NCI-H1436 treated with DMSO at 0.1 percent for 48 hours (cell line): ENCODE measurements at places on chromosomes 6 and 20.

DNA sequence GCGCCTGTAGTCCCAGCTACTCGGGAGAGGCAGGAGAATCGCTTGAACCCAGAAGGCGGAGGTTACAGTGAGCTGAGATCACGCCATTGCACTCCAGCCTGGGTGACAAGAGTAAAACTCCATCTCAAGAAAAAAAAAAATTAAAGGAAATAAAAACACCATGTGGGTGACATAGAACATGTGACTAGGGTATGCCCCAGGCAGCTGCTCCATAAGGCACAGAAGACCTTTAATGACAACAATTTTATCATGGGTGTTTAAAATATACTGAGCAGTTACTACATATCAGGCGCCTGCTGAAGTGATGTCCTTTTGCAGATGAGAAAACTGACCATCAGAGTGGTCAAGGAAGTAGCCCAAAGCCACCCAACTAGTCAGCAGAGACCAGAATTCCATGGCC is 8.0 kb downstream of the PEDS1 start:
- no peak for DNase-seq

DNA sequence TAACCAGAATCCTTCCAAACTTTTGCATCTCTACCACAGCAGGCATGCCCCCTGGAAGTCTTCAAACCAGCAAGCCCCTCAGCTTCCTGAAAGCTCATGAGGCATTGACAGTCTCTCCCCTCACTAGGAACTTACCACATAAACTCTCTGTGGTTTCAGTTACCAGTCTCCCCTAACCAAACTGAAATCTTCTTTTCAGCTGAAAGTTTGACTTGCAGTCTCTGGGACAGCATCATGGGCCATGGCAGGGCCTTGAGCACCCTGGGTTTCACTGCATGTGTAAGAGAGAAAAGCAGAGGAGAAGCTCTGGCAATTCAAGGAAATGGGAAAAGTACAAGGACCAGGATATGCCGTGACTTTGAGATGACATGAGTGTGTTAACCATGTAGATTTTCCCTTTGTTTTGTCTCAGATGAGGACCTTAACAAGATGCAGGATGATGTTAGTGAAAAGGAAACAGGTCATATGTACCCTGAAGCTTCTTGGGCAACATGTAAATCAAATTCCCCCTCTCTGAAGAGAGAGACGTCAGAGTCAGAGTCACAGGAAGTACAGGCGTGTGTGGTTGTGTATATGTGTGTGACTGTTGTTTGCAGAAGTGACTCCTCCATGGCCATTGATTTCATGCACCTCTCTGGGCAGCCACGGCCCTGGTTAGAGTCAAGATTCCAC is 106.3 kb downstream of the TNFRSF21 start:
- no peak for DNase-seq

GRCh38 chr6:5093231-5094015 is 8.3 kb downstream of the PPP1R3G start:
- DNase-seq, result no peak

DNA sequence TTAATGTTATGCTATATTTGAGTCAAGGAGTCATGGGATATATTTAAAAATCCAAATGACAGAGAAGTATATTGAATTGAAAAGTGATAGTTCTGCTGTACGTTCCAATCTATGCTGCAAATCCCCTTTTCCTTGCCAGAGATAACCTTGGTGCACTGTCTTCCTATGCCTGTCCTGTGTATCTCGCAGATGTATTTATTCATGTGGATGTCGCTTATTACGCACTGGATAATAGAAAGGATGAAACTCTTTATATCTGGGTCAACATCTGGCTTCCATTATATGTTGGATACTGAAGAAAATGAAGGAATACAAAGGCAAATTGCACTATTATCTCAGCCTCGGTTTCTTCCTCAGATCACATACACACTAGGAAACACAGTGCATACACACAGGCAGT is 331.3 kb downstream of the BCKDHB start:
- DNase-seq, result no peak

- DNase-seq, result no peak
These were observed 20.2 kb downstream of the MCUR1 start for GRCh38 chr6:13794184-13794583.

GRCh38 chr20:37989601-37990295 is 43.5 kb downstream of the TTI1 start:
- no peak for DNase-seq

- no peak for DNase-seq
These were observed 31.5 kb upstream of the ADTRP start for GRCh38 chr6:11810039-11810541.

GRCh38 chr6:36533321-36533720 is 14.0 kb downstream of the STK38 start:
- no peak for DNase-seq

- DNase-seq, result no peak
These were observed 113.1 kb downstream of the SYNDIG1 start for GRCh38 chr20:24582373-24583168.

DNA sequence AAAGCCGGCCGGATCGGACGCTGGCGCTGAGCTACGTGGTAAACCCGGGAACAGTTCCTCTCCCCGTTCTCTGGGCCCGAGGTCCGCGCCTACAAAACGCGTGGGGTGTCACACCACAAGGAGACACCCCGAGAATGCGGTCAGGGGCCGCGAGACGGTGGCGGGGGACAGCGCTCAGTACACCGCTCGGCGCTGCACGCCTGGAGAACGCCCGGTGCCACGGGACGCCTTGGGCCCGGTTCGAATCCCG is 670 bp downstream of the NCOA5 start:
- no peak for DNase-seq

- DNase-seq, result no peak
These were observed 91.9 kb downstream of the TBC1D32 start for GRCh38 chr6:121242386-121242785.

GRCh38 chr6:144922120-144922722 is 637.1 kb downstream of the UTRN start:
- DNase-seq, result no peak

GRCh38 chr6:118288355-118289124 is 259.6 kb upstream of the PLN start:
- no peak for DNase-seq

DNA sequence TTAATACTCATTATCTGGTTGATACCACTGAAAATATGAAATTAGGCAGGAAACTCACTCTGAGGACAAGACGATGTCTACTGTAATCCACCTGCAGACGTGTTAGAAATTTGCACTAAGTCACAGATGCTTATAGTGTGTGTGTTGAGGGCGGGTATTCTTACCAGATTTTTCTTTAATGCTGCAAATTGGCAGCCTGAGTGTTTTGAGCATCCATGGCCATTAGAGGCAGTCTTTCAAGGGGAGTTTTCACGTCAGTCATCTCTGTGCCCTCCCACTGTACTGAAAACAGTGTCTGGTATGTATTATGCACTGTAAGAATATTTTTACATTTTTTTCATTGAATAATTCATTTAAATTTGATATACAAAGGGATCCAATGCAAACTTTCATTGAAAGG is 266.5 kb upstream of the QKI start:
- no peak for DNase-seq

DNA sequence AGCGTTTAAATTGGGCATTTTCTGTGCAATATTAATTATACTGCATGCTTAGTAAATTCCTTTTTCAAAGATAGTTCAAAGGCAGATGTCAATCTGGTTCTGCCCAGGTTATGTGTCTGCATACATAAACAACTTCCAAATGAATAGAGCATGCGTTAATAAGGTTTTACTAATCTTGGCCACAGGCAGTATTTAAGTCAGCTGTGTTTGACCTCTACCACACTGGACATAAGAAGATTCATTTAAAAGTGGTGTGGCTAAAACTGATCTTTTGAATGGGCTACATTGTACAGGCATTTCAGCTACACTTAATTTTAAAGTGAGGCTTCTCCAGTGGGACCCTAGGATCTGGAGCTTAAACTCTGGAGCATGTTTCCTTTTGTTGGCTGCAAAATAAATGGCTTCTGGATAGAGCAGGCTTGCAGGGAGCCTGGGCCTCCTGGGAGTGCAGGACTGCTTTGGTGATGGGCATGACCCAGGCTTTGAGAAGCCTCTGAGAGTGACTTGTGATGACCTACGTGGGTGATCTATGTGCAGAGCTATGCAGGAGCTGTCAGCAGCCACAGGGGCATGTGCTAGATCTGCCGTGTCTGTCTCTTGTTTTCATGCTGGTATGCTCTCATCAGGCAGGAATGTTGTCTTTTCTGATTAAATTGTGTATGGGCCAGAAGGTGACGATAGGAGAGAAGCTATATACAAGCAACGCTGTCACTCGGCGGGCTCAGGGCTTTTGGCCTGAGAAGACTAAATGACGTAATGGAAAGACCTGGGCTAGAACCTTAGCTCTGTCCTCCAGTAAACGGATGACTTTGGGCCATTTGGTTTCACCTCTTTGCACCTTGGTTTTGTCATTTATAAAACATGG is 331.2 kb downstream of the QKI start:
- DNase-seq, result no peak

DNA sequence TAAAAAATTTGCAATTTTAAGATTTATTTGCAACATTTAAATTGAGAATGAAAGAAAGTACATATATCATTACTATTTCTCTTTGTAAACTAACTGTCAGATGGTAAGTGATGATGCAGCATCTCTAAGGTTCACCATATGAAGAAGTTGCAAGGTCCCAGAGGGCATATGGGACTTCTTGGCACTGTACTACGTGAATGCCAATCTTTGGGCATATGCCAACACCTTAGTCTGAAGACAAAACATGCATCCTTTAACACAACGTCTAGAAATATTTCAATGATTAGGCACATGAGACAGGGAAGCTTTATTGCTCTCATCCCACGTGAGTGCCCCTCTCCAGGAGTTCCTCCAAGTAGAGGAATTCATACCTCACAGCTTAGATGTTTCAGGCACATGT is 66.8 kb downstream of the CDK19 start:
- DNase-seq, result no peak

DNA sequence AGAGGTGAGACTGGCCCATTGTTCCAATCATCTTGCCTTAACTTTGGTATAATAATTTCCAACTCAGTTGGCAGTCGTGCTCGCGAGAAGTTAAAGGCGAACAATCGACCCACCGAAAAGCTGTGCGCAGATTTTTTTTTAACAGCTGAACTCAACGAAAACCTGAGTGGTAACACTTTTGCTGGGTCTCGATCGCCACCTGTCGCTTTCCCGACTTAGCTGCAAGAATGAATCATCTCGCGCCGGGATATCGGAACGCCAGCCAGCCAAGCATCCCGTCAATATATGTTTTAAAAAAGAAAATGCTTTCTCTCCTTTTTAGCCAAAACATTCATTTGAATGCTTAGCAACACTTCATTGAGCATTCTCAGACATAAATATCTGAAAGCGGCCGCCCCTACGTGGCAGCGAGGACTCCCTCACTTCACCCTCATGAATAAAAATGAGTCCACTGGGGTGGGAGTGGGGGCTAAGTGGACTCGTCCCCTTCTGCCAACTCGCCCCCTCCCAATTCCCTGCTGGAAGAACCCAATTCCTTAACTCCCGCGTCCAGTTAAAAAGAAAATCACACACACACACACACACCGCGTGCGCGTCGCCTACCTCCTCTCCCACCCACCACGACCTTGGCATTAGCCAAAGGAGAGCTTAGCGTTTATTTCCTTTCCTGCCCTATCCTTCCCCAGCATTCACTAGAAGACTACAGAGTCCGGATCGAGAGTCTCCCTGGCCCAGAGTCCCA is 1.5 kb downstream of the COL12A1 start:
- DNase-seq, result no peak

GRCh38 chr6:142367061-142367460 is 65.3 kb downstream of the ADGRG6 start:
- DNase-seq, result no peak

GRCh38 chr20:51043811-51044210 is 20.9 kb upstream of the KCNG1 start:
- DNase-seq, result no peak

DNA sequence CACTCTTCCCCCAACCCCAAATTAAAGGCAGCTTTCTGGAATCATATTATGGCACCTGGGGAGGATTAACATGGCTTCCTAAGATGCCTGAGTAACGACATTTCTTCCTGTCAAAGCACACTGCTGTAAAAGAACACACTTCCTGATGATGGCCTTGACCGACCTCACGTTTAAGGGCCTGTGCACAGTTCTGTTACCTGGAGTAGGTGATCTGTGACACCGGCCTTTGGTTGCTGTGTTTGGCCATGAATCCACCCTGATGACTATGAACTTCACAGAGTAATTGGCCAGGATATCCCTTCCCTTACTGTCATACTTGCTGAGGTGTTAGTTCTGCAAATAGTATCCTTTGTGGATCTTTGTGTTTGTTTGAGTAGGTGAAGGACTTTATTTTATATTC is 45.8 kb downstream of the PLCB4 start:
- DNase-seq, result no peak

DNA sequence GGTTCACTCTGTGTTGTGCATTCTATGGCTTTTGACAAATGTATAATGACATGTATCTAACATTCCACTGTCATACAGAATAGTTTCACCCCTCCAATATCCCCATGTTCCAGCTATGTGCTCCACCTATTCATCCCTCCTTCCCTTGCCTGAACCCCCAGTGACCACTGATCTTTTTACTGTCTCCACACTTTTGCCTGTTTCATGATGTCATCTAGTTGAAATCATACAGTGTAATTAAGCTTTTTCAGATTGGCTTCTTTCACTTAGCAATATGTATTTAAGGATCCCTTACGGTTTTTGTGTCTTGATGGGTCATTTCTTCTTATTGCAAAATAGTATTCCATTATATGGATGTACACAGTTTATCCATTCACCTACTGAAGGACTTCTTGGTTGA is 39.8 kb downstream of the TGM6 start:
- no peak for DNase-seq

DNA sequence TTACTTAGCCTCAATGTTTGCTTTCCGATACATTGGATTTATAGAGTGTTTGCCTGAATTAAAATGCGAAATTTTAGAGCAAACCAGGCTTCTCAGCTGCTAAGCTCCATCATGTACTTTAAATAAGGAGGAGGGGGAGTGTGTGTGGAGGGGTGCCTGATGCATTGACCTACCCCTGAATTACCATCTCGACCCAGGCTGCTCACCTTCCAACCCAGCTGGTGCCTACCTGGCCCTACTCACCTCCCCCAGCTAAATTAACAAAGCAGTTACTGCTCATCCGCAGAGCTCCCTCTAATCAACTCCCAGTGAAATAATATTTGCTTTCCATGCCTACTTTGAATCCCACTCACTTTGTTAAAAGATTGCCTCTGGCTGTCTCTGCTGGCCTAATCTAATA is 544.5 kb downstream of the MAFB start:
- DNase-seq, result no peak
